Ovary (tissue), 10 donors: ENCODE measurements at places on chromosomes 12 and 14.

DNA sequence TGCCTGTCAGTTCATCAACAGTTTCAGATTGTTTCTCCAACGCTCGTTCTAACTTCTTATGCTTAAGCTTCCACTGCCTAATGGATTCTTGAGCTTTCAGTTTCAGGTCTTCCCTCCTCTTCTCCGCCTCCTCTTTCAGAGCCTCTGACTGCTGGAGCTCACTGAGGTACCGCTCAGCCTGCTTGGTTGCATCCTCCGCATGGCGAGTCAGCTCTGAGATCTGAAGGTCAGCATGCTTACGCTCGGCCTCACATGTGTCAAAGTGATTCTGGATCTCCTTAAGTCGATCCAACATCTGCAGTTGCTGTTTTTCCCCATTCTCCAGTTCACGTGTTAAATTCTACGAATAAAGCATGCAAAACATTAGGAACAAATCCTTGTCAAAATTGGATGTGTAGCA, 148.8 kb downstream of the CEP128 start:
- no peak for DNase-seq

GRCh38 chr14:50318031-50318626, 6.0 kb downstream of the DMAC2L start:
- DNase-seq = no peak

DNA sequence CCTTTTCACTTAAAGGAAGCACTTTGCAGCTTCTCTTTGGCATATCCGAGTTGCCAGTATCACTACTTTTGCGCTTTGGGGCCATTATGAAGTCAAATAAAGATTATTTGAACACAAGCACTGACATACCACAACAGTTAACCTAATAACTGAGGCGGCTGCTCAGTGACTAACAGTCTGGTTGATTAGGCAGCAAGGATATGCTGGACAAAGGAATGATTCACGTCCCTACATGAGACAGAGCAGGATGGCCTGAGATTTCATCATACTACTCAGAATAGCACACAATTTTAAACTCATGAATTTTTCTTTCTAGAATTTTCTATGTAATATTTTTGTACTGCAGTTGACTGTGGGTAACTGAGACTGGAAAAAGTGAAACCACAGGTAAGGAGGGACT, 56.9 kb upstream of the E2F7 start:
- DNase-seq = no peak

GRCh38 chr14:58972233-58973017, 216.0 kb upstream of the DAAM1 start:
- DNase-seq = no peak

- DNase-seq = no peak
Observed at GRCh38 chr14:55073856-55074255, 22.4 kb downstream of the MAPK1IP1L start.

DNA sequence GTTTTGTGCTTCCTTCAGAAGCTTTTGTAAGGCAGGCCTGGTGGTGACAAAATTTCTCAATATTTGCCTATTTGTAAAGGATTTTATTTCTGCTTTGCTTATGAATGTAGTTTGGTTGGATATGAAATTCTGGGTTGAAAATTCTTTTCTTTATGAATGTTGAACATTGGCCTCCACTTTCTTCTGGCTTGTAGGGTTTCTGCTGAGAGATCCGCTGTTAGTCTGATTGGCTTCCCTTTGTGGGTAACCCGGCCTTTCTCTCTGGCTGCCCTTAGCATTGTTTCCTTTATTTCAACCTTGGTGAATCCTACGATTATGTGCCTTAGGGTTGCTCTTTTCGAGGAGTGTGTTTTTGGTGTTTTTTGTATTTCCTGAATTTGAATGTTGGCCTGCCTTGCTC, 58.2 kb downstream of the NUBPL start:
- DNase-seq = no peak

- no peak for DNase-seq
Observed at GRCh38 chr12:67078957-67079356, 190.2 kb upstream of the CAND1 start.

GRCh38 chr12:127428420-127428819, 838.5 kb upstream of the TMEM132C start:
- no peak for DNase-seq

- DNase-seq = no peak
Observed at GRCh38 chr12:46360908-46361666, 11.5 kb downstream of the SLC38A2 start.

GRCh38 chr14:66514213-66514612, 6.3 kb downstream of the GPHN start:
- no peak for DNase-seq

DNA sequence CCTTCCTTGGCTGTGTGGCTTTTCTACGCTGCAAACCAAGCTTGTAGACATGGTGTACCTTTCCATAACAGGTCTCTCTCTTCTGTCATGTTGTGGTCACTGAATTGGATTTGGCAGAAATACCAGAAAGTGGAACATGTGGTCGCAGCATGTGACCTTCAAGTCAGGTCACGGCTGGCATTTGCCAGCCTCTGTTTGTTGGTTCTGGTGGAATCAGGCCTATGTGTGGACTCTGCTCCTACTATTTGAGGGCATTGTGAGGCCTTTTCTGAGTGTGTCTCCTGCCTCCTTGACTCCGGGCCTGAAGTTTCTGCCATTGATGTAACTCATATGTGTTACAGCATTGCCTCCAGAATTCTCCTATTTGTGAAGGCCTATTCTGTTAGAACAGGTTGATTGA, 116.7 kb downstream of the CACNA1C start:
- DNase-seq = no peak

GRCh38 chr12:4118017-4118510, 155.5 kb upstream of the CCND2 start:
- no peak for DNase-seq

DNA sequence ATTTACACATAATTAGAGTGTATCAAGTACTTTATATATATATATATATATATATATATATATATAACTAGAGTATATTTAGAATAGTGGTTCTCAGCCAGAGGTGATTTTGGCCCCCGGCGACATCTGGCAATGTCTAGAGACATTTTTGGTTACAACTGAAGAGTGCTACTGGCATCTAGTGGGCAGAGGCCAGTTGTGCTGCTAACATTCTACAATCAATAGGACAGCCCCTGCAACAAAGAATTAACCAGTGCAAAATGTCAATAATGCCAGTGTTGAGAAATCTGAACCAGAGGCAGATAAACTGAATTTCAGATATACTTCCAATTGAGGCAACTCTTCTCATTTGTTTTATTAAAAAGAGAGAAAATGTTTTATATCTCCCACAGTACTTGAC, 8.9 kb downstream of the GTF2A1 start:
- no peak for DNase-seq

GRCh38 chr12:91104812-91105466, 6.4 kb downstream of the LUM start:
- DNase-seq = no peak

GRCh38 chr14:100402631-100403030, 79.5 kb downstream of the SLC25A47 start:
- no peak for DNase-seq

GRCh38 chr14:98725191-98725590, 546.8 kb downstream of the BCL11B start:
- no peak for DNase-seq

DNA sequence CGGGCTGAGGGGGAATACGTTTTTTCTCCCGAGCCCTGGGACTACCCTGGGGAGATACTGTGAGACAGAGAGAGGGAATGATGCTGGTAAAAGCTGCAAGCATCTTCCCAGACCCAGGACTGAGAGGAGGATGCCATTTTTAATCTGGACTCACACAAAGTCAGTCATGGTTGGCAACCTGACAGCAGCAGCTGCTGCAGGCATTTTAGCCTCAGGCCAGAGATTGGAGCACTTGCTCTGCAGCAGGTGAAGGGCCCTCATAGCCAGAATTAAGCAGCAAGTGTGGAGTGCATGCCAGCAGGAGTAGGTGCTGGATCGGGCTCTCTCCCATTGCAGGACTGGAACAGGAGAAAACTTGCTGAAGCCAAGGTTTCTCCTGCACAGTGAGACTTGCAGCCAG, 361.1 kb upstream of the CLEC14A start:
- DNase-seq = no peak

GRCh38 chr12:57741844-57742738, 2.7 kb upstream of the TSPAN31 start:
- DNase-seq = no peak

DNA sequence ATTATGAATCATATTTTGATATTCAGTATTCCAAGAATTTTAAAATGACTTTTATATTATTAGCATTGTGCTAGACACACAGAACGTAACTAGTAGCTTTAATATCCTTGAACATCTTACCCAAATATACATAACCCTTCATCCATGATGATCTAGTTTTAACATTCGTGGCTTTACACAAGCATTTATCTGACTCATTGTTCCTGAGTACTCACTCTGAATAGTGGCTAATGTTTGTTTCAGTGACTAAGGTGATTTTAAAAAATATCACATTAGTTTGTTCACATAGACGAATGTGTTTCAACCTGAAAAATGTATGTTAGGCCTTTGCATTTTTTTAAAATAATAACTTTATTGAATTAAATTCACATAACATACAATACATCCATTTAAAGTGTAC, 80.0 kb upstream of the PTPRQ start:
- no peak for DNase-seq

DNA sequence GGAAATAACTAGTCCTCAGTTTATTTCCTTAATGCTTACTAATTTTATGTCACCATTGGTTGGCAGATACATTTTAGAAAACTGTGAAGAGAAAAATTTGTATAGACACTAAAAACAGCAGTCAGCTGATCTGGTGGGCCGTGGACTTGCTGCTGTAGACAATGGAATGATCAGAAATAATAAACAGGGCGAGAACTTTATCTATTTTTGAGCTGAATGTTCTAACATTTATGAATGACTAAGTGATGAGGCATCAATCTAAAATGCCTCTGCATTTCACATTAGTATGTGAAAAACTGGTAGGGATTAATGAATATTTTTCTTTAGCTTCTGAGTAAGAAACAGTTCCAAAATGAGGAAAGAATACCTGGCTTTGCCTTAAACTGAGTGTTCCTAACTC, 24.8 kb upstream of the PKP2 start:
- no peak for DNase-seq

- no peak for DNase-seq
Observed at GRCh38 chr12:13340149-13340548, 143.6 kb downstream of the EMP1 start.

GRCh38 chr12:19624491-19624890, 185.2 kb downstream of the AEBP2 start:
- no peak for DNase-seq

GRCh38 chr12:52266514-52266913, 7.9 kb upstream of the KRT86 start:
- no peak for DNase-seq

DNA sequence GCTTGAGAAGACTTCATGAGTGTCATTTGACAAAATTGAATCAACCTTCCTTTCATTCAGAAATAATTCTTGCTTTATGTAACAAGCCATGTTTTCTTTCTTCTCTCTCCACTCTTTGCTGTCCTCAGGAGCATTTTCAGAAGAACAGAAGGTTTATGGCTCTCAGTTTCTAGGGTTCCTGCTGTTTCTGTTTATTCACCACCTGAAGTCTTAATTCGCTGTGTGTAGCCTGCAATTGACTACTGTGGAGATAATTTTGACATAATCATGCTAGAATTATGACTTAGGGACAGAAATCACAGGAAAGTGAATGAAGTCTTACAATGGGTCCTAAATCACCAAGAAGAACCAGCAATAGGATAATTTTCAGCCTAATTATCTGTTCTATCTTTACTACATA, 7.2 kb upstream of the PLEKHG7 start:
- DNase-seq = no peak

- no peak for DNase-seq
Observed at GRCh38 chr12:99334285-99335056, 313.1 kb upstream of the GARIN6 start.

DNA sequence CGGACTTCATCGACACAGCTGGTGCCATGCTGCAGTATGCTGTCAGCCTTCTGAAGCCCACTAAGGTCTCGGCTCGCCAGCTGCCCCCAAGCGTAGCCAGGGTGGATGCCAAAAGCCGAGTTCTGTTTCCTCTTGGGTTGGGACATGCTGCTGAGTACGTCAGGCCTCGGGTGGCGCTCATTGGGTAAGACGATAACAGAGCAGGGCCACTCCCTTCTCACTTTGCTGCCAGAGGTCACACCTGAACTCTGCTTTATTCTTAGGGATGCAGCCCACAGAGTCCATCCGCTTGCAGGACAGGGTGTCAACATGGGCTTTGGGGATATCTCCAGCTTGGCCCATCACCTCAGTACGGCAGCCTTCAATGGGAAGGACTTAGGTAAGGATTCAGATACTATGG, 11.1 kb downstream of the COQ6 start:
- no peak for DNase-seq

DNA sequence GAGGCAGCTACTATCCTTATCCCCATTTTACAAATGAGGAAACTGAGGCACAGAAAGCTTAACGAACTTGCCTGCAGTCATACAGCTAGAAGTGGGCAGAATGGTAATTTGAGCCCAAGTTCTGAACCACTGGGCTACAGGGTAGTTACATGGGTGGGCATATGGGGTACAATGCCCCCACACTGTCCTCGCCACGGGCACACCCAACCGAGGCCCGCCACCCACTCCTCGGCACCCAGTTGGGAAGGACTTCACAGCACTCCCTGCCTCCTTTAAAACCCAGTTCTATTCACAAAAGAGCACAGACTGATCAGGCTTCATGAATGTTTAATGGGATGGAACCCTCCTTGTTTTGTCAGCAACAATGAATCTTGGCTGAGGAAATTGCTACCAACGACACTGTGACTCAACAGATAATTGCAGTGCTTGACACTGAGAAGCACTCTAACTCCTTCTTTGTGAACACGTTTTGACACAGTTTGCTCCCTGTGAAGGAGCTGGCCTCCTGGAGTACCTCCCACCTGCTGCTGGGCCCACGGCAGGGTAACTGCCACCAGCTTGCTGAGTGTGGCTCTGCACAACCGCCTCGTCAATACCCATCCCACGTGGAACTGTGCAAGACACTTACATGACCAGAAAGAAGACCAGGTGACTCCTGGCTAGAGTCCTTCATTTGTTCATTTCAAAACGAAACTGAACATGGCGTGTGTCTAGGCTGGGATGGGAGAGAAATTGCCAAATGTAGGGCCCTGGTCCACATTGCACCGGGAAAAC, 63.5 kb downstream of the CLMN start:
- DNase-seq = no peak

- DNase-seq = no peak
Observed at GRCh38 chr12:104006929-104007328, 41.3 kb downstream of the TDG start.

- no peak for DNase-seq
Observed at GRCh38 chr12:89731614-89732013, 23.0 kb upstream of the ATP2B1 start.
